ENCODE measurements at places on chromosomes 5 and 9.

GRCh38 chr5:42620579-42621216 is 135.9 kb upstream of the CCDC152 start:
- no peak for DNase-seq

DNA sequence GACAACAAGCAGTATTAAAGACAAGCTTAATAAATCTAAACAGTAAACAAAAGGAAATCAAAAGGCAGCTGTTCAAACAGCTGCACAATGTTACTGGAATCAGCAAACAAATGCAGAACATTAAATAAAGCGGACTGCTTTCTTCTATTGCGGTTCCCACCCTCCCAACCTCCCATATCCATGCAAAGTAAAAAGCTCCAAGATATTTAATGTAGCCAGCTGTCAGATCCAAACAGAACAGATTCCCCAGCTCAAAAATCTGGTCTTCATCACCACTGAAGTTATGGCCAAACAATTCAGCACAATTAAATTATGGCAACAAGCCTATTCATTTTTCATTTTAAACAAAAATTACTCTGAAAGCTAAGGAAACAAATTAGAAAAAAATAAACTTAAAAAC is 75.9 kb downstream of the SLC38A9 start:
- no peak for DNase-seq

DNA sequence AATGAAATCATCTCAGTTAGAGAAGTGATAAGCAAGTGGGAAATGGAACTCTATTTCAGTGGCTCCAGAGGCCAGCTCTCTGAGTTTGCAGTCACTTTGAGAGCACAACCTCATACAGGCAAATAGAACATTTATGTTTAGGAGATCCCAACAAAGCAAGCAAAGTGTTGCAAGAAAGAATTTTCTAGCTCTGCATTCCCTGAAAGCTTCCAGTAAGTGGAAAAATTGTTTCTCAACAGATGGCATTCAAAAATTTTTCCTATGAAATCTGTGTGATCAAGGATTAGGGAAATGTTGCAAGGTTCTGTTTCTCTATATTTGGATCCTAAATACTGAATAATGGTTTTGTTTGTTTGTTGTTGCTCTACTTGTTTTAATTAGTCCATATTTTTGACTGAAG is 764.2 kb upstream of the ZNF608 start:
- no peak for DNase-seq

DNA sequence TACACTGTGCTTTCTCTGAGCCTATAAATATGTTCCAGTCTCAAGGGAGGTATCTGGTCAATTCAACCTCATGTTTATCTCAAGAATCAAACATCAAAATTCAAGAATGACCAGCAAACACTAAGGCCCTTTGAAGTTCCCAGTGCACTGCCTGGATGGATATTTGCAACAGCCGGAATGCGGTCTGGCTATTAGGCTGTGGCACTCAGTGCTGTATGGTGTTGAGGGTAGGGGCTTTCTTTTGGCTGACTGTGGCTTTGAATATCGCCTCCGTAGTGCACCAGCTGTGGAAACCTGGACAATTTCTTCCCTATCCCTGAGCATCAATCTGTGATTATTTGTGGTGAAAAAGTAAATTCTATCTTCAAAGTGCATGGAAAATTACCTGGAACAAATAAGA is 220.4 kb downstream of the BRINP1 start:
- no peak for DNase-seq

DNA sequence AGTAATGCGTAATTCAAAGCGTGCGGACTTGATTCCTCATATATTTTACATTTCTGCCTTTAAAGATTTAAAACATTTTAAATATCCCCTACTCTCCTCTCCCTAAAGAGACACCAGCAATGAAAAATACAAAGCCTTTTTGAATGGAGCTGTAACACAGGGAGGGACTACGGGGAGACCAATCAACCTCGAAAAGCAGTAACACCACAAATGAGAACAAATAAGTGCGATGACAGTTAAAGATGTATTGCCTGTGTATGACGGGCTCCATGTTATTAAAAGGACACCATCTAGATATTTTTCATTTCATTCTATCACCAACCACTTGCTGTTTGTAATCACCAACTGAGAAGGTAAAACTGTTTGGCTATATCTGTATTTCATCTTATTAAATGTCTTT is 230.3 kb upstream of the TBCA start:
- DNase-seq = no peak

DNA sequence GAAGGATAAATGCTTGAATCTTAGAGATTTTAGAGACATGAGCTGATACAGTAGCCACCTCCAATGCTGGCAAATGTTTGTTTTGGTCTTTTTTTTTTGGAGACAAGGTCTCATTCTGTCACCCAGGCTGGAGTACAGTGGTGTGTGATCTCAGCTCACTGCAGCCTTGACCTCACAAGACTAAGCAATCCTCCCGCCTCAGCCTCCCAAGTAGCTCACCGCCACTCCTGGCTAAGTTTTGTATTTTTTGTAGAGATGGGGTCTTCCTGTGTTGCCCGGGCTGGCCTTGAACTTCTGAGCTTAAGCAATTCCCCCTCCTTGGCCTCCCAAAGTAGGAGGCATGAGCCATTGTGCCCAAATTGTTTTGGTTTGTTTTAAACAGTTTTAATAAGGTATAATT is 6.8 kb upstream of the DOLPP1 start:
- DNase-seq = no peak

GRCh38 chr5:159819591-159820411 is 96.5 kb upstream of the ADRA1B start:
- no peak for DNase-seq

DNA sequence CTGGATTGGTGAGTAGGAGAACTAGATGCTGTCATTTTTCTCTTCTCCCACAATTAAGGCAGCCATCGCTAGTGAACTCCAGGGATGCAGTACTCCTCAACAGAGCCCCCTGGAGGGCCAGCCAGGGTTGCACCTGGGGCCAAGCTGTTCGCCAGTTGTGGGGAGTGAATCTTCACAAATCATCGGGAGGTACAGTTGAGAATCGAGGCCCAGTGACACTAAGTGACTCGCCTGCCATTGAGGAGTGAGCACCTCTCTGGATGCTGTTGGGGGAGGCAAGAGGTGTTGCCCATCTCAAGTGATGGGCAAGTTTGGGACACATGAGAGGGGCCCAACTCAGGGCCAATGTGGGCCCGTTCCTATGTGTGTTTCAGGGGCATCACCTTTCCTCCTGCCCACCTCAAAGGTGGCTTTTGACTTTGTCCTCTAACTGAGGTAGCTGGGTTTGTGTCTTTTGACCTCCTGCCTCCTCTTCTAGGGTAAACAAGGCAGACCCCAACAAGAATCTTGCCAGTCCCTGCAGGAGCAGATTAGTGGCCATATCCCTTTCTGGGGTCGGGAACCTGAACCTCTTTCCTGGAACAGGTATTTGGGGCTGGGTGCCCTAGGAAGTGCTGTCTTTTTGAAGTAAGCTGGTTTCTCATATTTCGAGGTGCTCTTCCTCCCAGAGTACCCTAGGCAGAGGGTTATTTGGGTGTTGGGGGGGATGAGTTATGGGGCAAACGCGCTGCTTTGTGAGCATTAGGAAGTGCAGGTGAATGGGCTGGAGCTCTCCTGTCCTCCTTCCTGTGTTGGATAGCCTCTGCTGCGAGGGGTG is 181.2 kb downstream of the MACROH2A1 start:
- DNase-seq = no peak

DNA sequence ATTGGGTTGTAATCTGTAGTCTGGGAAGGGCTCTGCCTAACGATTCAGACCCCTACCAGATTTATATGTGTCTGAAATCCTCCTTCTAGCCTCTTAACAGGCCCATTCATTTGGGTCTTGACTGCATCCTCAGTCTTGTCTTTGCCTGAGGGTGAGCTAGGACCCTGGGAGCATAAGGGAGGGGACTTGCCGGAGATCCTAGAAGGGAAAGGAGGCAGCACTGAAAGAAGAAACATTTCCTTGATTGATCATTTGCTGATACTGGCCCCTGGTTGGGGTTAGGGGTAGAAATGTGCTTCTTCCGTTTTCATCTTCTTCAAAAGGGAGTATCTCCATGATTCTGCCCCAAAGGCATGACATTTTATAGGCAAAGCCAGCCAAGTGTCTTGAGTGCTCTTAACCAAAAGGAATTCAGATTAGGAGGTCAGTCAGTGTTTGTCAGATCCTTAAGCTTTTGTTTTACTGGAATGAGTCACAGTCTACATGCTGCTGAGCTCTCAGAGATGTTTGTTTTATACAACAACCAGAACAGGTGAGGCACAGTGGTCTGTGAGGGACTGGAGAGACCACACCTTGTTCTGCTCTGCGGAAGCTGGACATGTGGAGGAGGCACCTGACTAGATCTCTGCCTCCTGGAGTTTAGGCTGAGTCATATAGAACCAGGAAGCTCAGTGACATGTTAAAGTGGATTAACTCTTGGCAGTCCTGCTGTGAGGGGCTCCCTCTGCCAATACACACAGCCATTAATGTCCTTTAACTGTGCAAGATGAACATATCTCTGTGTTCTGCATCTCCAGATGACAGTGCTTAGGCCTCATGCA is 37.7 kb downstream of the PCDHAC2 start:
- DNase-seq = no peak

GRCh38 chr9:121199921-121200320 is 1.7 kb downstream of the RAB14 start:
- DNase-seq = no peak

GRCh38 chr5:44927115-44927733 is 118.5 kb downstream of the MRPS30 start:
- no peak for DNase-seq

- DNase-seq = no peak
Observed at GRCh38 chr5:102596951-102597350, 98.2 kb upstream of the SLCO6A1 start.

- DNase-seq = no peak
Observed at GRCh38 chr9:138042640-138043039, 165.1 kb downstream of the CACNA1B start.

DNA sequence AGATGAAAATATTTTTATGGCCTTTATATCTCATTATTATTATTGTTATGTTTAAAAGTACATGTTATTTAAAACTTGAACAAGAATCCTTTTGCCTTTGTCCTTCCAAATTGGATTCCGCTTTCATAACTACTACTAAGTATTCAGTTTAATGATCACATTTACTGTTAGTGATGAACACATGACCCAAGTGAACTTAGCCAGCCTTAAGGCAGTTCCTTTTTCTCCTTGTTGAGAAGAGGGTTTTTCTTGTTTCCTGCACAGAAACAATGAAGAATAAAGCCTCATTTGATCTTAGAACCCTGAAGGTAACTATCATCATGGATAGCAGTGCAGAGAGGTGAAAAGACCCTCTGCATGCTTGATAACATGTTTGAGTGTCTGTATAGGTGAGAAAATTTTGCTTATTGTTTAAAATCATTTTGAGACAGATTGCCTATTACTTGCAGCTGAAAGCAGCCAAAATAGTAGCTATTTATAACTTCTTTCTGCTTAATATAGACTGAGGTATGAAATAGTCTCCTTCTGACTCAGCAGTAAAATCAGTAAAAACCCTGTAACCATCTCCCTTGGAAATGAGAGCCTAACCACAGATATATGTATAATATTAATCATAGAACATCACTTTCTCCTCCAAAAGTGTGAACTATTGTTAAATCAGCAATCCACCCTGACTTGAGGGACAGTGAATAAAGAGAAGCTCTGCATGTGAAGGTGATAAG is 266.2 kb downstream of the SPATA31D1 start:
- DNase-seq = no peak

GRCh38 chr5:32499261-32499660 is 54.7 kb upstream of the ZFR start:
- no peak for DNase-seq

GRCh38 chr5:179171816-179172745 is 111.9 kb downstream of the ZNF354C start:
- DNase-seq = no peak

GRCh38 chr9:129570450-129571297 is 50.2 kb downstream of the C9orf50 start:
- no peak for DNase-seq

GRCh38 chr9:129726322-129727160 is 26.3 kb downstream of the PTGES start:
- DNase-seq = peak; percentile 52

DNA sequence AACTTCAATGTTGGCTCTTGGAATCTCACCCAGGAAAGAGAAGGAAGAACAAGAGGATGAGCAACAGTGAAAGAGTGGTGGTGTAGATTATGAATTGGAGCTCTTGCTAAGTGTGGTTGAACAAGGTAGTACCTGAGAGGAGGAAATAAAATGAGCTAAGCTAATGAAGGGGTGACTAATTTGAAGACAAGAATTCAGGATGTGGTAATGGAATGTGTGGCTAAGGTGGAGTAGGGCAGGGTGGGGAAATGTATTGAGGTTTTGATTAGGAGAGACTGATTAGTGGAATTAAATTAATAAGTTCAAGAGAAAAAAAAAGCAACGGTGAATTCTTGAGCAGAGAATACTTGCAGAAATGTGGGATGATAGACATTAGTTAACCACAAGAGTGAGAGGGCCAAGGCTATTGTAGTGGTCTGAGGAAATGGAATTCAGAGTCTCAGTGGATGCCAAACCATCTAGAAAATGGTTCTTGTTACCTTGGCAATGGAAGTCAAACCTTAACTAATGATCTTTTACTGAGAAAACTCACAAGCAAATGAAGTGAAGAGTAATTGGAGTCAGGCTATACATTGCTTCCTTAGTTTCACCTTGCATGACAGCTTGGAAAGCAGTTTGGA is 648.3 kb upstream of the ZNF608 start:
- DNase-seq = no peak

DNA sequence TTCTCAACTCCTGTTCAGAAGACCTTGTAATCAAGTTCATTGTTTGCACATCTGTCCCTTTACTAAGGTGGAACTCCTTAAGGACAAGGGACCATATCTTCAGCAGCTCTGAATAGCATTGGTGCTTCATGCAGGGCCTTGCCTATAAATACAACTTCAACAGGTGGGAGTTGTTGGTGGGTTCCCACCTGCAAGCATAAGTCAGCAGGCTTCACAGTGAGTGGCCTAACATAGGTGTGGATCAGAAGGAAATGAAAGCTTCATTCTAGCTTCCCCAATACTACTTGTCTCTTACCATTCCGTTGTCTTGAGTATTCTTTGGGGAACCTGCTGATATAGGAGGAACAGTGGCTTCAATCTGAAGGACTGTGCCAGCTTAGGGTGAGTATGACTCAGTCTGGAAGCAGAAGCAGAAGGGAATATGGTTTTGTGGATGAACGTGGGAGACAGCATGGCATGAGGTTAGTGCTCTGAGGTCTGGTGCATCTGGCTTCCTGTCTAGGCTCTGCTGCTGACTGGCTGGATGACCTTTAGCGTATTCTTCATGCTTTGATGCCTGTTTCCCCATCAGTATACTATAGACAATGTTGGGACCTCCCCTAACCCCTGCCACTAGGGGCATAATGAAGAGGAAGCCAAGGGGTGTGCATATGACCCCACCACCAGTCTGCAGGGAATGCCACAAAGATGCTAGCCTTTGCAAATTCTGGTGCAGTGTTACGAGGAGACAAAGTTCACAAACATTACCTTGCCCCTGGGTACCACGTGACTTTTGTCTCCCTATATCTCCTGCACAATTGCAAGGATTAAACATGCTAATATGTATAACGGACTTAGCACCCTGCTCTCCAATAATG is 192.3 kb downstream of the PALM2AKAP2 start:
- DNase-seq = peak; percentile 11

GRCh38 chr9:131278702-131279111 is 2.4 kb upstream of the FAM78A start:
- DNase-seq = no peak

- DNase-seq = no peak
Observed at GRCh38 chr9:19587678-19588077, 178.9 kb downstream of the ACER2 start.

- DNase-seq = no peak
Observed at GRCh38 chr5:68253624-68254585, 38.3 kb downstream of the PIK3R1 start.

- no peak for DNase-seq
Observed at GRCh38 chr5:149432911-149433401, 53.9 kb upstream of the IL17B start.

GRCh38 chr5:97115932-97116331 is 26.5 kb downstream of the LIX1 start:
- DNase-seq = no peak
